Fibroblast of the aortic adventitia (primary cell): ENCODE measurements at places on chromosomes 2 and 18. TPM values are rescaled to one million over a fixed set of nuclear protein-coding genes. Genes with fewer than 3 reads are reported as not detected.

- DNase-seq = peak; percentile 27
These were observed 264.6 kb upstream of the TRIB2 start for GRCh38 chr2:12452185-12452584.

GRCh38 chr2:241540401-241540770, 18.2 kb upstream of the BOK start:
- no peak for DNase-seq

GRCh38 chr2:45012733-45013132, 3.5 kb upstream of the SIX2 start:
- no peak for DNase-seq

DNA sequence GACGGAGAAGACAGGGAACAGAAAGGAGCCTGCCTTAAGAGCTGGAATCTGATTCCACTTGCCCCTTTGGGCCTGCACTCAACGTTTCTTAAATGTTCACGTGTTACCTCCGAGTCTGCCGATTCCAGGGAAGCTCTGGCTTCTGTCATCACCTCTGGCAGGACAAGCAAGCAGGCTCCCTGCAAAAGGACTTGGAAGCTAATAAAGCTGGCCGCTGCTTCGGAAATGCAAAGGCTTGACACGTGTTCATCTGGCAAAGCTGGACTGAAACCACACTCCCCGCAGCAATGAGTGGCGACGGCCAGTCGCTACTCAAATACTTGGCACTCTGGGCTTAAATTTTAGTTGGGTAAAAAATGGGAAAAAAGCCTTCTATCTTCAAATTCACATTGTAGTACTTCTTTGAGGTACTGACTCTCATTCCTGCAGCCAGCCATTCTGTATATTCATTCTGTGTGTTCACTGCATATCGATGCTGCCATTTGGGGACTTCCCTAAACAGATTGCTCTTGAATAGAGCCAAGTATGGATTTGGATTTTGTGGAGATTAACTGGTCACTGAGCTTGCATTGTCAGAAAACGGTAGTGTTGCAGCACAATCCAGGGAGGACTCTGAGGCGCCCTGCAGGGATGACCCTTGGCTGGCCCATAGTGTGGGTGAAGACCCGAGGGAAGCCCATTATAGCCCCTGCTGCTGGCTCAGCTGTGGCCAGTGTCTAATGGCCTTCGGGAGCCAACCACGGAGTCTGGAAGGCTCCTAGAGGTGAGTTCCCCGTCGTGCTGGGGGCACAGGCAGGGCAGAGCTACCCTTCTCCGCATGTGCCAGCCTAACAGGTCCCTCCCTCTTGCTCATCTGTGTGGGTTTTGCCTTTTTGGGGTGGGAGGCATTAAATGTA, 231.5 kb downstream of the PRKCE start:
- DNase-seq = peak; percentile 83

DNA sequence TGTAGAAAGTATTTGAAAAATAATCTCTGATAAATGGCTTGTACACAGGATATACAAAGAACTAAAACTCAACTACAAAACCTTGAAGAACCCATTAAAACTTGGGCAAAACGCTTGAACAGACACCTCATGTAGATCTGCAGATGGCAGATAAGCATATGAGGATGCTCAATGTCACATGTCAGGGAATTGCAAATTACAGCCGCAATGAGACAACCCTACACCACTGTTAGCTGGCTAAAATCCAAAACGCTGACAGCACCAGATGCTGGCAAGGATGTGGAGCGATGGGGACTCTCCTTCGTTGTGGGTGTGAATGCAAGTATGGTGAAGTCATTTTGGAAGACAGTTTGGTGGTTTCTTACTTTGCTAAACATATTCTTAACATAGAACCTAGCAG, 53.7 kb downstream of the SNTG2 start:
- DNase-seq = no peak

- DNase-seq = peak; percentile 9
These were observed 995 bp downstream of the MBD5 start for GRCh38 chr2:148021886-148022285.

GRCh38 chr2:35891528-35891927, 464.1 kb upstream of the CRIM1 start:
- DNase-seq = no peak

DNA sequence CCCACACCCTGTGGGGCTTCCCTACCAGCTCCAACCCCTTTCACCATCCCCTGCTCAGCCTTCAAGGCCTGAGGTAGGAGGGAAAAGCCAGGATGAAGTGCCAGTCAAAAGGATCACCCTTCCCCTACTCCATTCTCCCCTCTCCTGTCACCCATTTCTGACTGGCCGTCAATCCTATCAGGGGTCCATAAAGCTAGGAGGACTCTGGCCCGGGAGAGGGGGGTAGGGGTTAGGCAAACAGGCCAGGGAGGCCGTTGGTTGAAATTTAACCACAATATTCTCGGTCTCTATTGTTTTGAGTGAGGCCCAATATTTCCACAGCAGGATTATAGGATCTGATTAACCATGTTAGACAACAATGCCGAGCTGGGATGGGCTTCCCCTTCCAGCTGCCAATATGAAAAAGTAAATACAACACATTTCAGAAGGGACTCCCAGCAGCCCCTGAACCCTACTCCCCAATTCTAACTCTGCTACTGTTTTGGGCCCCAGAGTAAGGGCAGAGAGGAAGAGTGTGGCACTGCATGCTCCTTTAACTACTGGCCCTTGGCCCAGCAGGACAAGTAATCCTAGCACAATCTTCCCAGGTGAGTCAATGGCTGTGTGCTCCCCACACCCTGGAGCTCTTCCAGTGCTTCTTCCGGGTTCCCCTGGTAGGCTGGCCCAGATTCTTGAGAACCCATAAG, 10.6 kb upstream of the IHH start:
- DNase-seq = peak; percentile 11

GRCh38 chr2:7726989-7727388, 809.8 kb downstream of the RNF144A start:
- no peak for DNase-seq

- peak; percentile 61 for DNase-seq
These were observed 47.4 kb downstream of the LRRFIP1 start for GRCh38 chr2:237674731-237675276.

DNA sequence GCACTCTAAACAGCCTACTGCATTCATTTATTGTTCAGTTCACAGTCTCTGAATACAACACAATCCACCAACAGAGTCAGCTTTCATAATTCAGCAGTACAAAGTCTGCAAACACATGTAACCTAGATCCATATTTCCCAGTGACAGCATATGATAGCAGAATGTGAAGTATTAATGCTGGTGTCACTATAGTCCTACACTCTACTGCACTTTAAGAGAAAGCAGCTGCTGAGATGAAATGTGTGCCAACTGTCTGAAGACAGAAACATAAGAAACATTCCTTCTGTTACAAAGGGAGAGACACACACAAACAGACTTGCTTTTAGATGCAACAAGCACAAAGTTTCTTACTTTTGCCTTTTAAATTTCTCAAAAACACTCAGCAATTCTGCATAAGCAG, 441.8 kb downstream of the ZEB2 start:
- peak; percentile 73 for DNase-seq

DNA sequence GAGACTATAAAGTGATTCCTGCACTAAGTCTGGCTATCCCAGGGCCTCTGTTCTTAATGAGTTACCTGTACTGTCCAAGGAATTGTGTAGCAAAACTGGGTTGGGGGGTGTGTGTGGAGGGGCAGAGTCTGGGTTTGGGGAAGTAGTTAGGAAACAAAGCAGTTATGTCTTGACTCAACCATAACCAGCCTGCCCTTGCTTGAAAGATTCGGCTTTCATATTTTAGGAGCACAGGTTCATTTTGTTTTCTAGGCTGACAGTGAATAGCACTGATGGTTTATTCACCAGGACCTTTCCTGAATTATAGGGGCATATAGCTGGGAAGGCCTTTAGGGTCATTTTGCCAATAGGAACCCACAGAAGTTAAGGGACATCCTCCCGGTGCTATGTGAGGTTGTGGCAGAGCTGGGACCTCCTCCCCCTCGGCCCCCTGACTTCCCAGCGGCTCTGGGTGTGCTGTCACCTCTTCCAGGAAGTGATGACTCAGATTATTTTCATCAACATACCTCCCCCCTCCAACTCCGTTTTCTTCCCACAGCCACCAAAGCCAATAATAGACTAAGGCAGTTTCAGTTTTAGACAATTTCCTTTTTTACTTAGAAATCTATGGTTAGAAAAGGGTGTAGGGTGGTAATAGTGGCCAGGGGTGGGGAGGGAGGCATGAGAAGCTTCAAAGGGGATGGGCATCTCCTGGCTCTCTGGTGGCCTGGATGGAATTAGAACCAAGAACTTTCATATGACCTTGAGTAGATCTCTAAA, 44.8 kb downstream of the SETBP1 start:
- peak; percentile 61 for DNase-seq

DNA sequence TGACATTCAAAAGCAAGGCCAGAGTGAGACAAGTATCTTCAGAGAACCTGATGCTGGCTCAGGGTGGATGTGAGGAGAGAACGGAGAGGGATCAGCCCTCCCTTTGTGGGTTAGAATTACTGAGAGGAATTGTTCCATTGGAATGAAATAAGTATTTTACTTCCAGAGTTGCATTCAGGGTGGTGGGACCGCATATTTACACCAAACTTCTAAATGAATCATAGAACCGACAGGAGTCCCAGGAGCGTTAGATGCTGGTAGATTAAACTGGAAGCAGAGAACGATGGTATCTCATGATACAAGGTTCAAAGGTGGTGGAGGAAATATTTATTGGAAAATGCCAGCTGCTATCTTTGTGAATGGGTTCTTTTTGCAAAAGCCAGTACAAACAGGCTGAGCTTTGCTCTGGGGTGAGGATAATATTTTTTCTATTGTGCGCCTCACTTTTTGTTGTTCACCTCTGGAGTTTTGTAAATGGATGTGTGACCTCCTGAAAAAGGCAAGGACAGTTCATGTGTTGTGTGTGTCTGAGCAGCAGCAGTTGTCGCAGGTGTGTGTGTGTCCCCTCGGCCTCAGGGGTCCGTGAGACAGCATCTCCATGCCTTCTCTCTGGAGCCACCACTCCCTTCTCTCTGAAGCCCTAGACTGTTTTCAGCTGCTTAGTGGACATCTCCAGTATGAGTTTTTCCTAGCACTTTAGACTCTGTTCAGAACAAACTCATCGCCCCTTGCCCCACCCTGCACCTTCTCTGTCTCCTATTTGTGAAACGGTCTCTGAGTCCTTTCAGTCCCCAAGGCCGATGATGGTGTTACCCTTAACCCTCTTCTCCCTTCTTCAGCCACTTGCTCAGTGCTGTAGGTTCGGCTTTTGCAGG, 17.8 kb downstream of the MTCL1 start:
- no peak for DNase-seq

GRCh38 chr2:36359067-36359466, 3.5 kb downstream of the CRIM1 start:
- peak; percentile 57 for DNase-seq

GRCh38 chr2:98773907-98774306, 43.0 kb upstream of the MGAT4A start:
- no peak for DNase-seq

Gene SNTG2
- 0.09 TPM in 1 of 2 replicates, not detected in the other for total RNA-seq

Gene FRZB
- 0.08 and 0.18 TPM in 2 replicates for total RNA-seq

Gene IL1RN
- total RNA-seq = 1.1 TPM in 1 of 2 replicates, not detected in the other

Gene RSAD2
- 0.63 and 4.0 TPM in 2 replicates for total RNA-seq

Gene RAPH1
- 16.5 and 18.8 TPM in 2 replicates for total RNA-seq

Gene APOB
- under 0.01 TPM in 1 of 2 replicates, not detected in the other for total RNA-seq

Gene IL36A
- 2.0 TPM in 1 of 2 replicates, not detected in the other for total RNA-seq

Gene AKAIN1
- not detected in 2 replicates for total RNA-seq

Gene NYAP2
- not detected in 2 replicates for total RNA-seq
